Epithelial cell of proximal tubule (primary cell): ENCODE measurements at places on chromosomes 16 and 17. TPM values are rescaled to one million over a fixed set of nuclear protein-coding genes. Genes with fewer than 3 reads are reported as not detected.

Gene TMEM101
- 38.2 and 42.9 TPM in 2 replicates for total RNA-seq

- no peak for DNase-seq
These were observed 73.4 kb downstream of the MRM3 start for GRCh38 chr17:855569-855968.

DNA sequence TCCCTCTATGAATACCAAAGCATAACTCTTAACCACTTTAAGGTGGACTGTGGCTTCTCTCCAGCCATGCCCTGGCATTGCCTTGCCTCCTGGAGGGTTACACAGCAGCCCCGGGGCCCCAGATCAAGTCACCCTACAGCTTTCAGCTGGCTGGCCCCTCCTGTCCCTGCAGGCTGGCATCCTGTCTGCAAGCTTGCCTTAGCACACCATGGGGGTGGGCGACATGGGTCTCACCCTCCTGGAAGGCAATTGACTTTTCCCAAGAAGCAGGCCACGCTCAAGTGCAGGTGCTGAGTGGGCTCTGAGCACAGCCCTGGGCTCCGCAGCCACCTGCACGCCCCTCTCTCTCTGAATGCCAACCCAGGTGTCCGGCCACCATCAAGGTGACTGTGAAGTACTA lies 25.8 kb upstream of the AKTIP start:
- no peak for DNase-seq

GRCh38 chr17:2170023-2170422 lies 115.1 kb downstream of the HIC1 start:
- DNase-seq = no peak

DNA sequence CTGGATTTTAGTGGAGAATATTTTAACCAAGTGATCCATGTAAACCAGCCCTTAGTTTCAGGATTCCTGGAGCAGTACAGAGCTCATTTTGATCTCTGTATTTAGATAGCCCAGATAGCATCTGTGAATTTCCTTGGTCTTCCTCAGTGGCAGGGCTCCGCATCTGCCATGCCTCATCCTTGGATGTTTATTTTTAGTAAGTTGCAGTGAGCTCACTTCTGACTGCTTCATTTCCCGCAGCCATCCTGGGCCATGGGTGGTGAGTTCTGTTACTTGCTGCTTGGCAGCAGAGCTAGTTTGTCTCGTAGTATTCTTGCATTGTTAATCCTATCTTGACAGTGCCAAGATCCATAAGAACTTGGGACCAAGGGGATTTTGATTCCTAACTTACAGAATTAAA lies 33.7 kb downstream of the IST1 start:
- DNase-seq = no peak
